ENCODE measurements at places on chromosomes 2 and 18.

DNA sequence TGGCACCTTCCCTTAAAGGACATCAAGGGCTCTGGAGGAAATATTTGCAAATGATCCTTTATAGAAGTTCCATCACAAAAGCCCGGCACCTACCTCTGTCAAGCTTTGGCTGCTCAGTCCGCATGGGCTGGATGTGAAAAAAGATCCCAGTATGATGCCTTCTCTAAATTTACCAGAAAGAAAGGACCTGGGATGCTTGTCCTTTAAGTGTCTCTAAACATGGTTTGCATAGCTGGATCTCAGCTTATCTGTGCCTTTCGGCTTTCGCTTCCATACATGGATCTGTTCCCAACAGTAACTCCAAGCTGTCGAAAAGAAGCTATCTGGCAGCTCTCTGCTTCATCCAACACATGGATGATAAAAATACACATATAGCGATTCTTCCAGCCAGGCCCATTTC, 60.4 kb upstream of the SLC8A1 start:
- DNase-seq: no peak

DNA sequence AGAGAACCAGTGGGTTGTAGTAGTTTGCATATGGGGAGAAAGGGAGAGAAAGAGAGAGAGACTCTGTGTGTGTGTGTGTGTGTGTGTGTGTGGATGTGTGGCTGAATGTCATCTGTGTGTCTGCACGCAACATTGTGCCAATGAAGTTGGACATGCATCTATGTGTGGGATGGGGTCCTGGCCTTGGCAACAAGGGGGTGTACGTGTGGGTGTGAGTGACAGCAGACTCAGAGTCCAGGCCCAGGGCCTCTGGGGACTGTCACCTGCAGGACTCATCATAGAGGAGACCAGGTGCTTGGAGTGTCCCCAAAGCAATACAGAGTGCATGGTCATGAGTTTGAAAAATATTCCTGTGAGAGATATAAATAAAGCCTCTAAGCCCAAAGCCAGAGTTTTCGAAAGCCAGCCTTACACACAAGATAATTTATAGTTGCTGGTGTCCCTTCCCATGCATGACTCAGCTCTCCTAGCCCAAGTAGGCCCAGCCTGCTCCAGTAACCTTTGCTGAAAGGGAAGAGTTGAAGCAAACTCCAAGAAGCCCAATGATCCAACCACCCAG, 59.9 kb downstream of the TNP1 start:
- DNase-seq: no peak

DNA sequence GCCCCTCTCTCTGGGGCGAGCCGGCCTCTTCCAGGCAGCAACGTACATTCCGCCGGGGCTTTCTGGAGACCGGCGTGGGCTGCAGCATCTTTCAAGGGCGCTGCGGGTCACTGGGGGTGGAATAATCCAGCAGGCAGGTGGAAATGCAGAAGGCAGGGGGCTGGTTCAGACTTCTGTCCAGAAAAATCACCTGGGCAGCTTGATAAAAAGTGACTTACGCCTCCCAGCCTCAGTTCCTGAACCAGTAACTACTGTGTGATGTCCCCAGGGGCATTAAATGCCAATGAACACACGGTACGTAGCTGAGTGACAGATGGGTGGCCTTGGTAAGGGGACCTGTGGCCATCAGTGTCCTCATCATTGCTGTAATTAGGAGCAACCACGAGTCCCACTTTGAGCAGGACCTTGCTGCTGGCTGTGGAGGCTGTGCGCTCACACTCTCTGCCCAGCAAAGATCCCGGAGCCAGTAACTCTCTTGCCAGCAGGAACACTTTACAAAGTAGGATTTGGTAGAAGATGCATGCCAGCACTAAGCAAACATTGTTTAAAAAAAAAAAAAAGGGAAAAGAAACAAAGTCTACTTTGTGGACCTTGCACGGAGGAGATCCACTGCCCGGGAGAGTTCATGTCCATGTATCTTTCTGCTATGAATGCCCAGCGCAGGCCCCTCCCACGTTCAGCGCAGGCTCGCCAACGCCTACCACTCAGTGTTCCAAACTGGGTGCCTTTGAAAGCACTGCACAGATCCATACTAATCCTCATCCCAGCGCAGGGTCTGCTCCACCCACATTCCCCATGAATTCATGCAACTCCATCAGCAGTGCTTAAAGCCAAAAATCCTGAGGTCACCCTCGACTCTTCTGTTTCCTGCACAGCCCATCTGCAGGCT, 177.3 kb downstream of the HDAC4 start:
- no peak for DNase-seq

DNA sequence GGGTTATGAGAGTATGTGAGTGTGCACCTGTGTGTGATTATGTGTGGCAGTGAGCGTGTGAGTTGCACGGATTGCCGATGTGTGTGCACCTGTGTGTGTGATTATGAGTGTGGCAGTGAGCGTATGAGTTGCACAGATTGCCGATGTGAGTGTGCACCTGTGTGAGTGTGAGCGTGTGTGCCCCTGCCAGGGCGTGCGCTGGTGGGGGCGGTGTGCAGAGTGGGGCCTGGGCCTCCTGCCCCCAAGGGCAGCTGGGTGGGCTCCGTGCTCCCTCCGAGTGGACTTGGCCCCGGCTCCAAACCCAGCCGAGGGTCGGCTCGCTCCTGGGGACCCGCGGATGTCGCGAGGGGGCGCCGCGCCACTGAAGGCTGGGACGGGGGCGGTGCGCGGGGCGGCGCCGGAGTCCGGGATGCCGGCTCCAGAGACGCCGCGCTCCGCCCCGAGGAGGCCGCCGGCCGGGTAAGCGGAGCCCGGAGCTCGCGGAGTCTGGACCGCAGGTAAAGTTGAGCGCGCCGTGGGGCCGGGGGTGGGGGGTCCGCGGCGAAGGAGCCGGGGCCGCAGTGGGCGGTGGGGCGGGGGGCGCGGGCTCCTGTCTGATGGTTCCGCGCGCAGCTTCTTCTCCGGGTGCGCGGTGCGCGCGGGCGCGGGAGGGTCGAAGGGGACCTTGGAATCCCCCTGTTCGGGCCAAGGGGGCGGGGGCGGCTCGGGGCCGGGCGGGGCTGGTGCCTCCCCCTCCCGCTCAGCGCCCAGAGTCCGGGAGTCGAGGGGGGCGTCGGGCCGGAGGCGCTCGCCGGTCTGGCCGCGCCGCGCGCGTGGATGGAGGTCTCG, at the start of gene KCNG2:
TSS of gene KCNG2 (plus strand) at position 421 of the 828 bp plus-strand sequence. CDS start 65,730 bp downstream, outside the sequence.
- no peak for DNase-seq

- DNase-seq: no peak
Observed at GRCh38 chr18:37660658-37661057, 95.1 kb upstream of the CELF4 start.

DNA sequence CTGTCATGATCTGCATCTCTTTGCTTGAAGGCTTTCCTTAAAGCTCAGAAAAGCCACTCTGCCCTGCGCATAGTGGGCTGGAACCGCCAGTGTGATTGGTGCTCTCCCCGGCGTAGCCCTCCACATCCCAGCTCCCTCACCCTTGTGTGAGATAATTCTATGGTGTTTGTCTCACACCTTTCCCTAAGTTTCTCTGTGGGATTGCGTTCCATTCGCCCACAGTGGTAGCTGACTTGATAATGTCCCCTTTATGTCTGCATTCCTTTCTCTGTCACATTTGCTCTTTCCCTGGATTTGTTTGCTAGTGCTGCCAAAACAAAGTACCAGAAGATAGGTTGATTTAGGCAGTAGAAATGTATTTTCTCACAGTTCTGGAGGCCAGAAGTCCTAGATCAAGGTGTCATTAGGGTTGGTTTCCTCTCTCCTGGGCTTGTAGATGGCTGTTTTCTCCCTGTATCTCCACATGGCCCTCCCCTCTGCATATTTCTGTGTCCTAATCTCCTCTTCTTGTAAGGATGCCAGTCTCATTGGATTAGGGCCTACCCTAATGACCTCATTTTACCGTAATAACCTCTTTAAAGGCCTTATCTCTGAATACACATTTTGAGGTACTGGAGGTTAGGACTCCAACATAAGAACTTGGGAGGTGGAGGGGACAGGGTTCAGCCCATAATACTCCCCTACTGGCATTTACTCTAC, 7.4 kb upstream of the TMEM87B start:
- no peak for DNase-seq

GRCh38 chr2:73418343-73418742, 32.7 kb downstream of the ALMS1 start:
- no peak for DNase-seq

DNA sequence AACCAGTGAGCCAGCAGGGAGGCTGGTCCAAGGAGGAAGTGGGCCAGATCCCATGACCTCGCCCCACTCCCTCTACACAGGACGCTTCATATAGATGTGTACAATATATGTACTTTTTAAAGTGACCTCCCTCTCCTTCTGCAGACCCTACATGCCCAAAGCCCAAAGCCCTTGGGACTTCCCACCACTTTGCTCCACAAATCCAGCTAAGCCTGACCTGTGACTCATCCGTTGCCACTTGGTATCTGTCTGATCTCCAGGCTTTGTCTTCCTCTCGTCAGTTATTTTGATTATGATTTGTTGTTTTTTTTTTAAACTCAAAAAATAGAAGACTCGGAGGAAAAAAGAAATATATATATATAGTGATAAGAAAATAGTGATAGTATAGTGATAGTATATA, 470.8 kb downstream of the KCNJ3 start:
- DNase-seq: no peak

- DNase-seq: no peak
Observed at GRCh38 chr18:78901923-78902794, 77.5 kb upstream of the SALL3 start.

DNA sequence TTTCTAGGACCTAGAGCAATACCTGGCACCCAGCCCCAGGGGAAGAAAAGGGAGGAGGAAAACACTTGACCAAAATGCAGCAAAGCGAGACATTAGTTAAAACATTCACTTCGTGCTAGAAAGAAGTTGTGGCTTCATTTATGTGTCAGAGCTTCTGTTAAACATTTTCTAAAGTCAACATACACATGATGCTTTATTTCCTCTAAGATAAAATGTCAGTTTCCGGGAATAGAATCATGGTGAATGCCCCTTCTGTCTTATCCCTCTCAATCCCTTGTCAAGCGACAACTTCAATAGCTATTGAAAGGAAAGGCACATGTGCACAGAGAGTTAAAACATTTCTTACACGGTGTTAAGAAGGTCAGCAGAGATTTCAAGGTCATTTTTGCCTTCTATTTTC, 404.6 kb upstream of the CWC22 start:
- DNase-seq: no peak

DNA sequence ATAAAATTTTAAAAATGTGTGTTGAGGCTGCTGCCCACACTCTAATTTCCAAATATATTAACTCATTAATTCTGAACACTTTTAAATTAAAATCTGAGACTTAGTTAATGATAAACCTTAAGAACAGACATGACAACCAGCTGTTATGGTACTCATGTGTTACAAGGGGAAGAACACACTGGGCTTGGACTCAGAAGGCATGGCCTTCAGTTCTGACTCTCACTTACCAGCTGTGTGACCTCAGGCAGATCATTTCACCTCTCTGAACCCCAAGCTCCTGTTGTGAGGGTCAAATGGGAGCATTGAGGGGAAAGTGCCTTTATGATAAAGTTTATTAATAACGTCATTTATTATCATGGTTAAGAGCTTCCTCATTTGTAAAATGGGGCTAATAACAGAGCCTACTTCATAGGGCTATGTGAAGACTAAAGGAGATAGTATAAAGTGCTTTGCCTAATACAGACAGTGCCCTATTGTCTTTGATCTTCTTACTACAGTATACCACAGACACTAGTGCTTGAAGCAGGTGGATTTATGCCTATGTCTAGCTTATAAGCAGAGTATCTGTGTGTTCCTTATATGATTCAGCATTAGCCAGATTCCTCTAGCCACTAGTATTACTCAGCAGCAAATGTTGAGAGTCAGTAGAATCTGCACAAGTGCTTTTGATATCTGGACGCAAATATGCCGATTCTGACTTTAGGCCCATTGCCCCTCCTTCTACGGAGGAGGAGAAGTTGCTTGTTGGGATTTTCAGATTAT, 99.6 kb downstream of the SGPP2 start:
- no peak for DNase-seq

DNA sequence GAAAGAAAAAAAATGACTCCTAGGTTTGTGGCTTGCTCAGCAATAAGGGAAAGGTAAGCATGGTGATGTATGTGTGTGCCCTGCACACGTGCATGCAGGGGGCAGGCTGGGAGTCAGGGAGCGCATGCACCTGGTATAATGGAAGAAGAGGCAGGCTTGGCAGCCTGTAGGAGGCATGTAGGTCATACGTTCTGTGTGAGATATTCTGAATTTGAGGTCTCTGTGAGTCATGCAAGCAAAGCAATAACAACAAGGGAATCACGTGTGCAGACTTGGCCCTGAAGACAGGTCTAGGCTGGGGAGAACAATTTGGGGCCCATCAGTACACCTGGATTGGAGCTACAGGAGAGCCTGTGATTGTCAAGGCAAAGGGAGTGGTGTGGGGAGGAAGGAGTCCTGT, 94.5 kb upstream of the TTC39C start:
- DNase-seq: no peak

DNA sequence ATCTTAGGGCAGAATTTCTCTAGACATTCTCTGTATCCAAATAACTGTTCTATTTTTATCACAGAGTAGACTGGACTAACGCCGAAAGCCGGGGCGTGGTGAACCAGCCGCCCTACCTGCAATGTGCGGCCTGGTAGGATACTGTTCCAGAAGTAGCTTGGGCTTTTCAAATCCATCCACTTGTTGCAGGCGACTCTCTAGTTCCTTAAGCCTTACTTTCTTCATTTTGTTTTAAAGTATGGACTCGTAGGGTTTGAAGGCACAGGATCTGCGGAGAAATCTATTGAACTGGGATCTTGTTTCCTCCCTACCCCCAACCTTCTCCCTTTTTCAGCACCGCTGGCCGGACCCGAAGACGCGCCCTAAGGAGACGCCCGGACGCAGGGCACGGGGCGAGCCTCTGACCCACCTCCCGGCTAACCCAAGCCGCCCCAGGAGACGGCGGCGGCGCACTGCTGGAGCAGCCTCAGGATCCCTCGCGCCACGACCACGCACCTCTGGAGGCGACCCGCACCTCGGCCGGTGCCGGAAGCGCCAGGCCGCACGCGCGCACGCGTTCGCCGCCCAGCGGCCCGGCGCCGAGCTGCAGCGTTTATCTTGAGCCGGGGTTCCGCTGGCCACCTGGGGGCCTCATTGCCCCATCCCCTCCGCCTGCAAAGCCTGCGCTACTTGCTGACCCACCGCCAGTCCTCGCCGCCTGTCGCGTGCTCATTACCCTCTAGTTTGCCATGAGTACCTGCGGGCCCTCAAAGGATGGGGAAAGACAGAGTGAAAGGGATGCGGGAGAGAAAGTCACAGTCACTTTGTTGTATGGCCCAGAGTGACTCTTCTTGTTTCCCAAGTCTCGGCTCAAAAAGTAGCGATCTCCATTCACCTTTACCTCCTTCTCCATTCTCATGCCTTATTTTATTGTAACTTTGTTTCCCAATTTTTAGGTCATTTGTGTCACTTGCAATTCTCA, at the start of gene METTL5:
TSS of gene METTL5 (minus strand) at position 533 of the 961 bp plus-strand sequence. CDS start at position 225, 308 bp downstream.
- no peak for DNase-seq
